ENCODE measurements at places on chromosomes 16 and 17.

- no peak for DNase-seq
Observed at GRCh38 chr16:64656471-64656870, 465.4 kb downstream of the CDH11 start.

GRCh38 chr17:6862825-6863224 is 31.3 kb upstream of the TEKT1 start:
- peak; percentile 3 for DNase-seq

GRCh38 chr17:49076573-49077384 is 55.8 kb upstream of the B4GALNT2 start:
- DNase-seq = peak; percentile 91

GRCh38 chr16:27414788-27415431 is 12.9 kb downstream of the IL21R start:
- DNase-seq = no peak

- no peak for DNase-seq
Observed at GRCh38 chr16:23948949-23949411, 113.2 kb downstream of the PRKCB start.

DNA sequence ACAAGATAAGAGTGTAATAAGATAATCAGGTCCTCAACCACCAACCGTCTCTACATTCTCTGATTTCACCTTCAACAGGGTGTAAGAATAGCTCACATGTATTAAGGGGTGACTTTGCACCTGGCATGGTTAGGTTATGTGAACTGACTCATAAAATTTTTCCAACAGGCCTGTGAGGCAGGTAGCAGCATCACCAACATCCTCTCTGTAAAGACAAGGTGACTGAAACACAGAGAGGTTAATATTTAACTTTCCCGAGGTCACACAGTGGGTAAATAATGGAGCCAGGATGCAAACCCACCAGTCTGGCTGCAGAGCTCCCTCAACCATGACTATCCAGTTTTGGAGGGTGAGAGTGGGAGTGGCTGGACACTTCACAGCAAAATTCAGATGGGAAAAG is 317.2 kb downstream of the C16orf95 start:
- no peak for DNase-seq

- DNase-seq = no peak
Observed at GRCh38 chr16:79307214-79307613, 293.3 kb downstream of the MAF start.

Measured in amniotic epithelial cell (primary cell).